Fibroblast of upper back skin (primary cell): ENCODE measurements at places on chromosomes 6 and 20.

- no peak for DNase-seq
Measured at GRCh38 chr6:6105472-6106036, 98.8 kb upstream of the NRN1 start.

DNA sequence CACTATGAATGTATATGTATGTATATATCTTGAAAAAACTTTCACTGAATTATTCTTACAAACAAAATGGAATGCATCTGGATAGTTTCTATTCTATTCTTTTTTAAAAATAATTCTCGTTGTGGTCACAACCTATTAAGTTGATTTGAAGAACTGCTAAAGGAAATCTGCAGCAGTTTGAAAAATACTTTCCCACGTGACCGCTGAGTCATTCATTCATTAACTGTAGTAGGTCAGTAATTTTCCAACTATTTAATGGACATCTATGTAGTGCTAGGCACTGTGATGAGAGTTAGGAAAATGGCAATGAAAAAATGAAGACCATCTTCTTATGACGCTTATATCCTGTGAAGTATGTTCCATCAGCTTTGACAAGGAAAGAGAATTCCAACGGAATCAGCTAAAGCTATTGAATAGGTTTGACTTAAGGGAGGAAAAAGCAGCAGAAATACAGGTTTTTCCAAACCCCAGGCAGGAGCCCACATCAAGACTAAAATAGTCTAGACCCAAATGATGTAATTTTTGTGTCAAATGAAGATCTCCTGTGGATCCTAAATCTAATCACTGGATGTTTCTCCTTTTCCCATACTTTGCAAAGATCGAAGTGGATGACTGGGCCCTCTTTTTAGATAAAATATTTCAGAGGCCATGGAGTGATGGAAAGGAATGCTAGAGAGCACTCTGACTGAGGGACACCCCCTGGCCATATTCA, 4.1 kb upstream of the EFHC1 start:
- no peak for DNase-seq

DNA sequence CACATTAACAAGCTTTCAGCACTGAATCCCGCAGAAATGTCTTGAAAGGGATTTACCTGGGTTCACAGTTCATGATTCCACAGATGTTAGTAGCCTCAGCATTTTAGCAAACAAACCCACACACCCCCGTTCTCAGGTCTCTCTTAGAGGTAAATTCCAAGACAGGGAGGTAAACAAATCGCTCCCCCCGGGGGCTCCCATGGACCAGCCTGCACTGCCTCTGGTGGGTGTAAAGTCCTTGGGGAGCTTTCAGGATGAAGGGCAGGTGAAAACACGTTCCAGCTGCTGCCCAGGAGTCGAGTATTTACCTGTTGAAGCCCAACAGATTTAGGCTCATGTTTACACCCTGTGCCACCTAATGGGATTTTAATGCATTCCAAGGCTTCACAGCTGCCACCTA, 187.0 kb upstream of the FOXQ1 start:
- DNase-seq, result no peak

DNA sequence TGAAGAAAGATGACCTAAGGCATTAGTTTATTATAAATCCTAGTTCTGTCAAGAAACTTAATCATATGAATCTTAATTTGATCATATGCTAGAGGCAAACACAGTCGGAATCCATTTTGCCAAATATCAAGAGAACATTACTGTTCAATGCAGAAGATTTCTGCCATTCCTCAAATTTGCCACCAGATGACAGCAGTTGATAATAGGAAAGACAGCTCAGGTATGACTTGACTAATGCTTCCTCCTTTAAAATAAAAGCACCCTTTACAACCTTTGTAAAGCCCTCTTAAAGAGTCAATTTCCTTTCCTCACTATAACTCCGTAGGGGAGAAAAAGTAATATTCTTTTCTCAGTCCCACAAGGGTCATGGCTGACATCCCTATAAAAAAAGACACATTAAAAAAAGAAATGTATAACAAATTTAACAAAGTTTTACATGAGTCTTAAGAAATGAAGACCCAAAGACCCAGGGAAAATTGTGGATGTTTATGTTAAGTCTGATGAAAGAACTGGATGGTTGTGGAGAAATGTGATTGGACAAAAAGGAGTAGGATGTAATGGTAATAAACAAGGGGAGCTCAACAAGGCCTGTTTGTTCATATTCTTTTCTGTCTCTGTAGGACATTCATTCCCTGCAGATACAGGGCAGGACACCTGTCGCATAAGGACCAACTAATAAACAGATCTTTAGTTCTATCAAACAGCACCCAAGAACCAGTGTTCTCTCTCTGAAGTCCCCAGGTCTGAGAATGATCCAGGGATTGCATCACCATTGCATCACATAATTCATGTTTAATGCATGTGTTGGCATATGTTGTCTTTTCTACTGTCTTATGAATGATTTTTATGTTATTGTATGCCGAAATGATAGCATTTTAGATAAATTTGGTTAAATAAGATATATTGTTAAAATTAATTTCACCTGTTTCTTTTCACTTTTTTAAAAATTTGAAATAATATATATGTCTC, 23.0 kb upstream of the IL17A start:
- DNase-seq, result peak; percentile 31

- no peak for DNase-seq
Measured at GRCh38 chr6:6969761-6970223, 138.0 kb upstream of the RREB1 start.

DNA sequence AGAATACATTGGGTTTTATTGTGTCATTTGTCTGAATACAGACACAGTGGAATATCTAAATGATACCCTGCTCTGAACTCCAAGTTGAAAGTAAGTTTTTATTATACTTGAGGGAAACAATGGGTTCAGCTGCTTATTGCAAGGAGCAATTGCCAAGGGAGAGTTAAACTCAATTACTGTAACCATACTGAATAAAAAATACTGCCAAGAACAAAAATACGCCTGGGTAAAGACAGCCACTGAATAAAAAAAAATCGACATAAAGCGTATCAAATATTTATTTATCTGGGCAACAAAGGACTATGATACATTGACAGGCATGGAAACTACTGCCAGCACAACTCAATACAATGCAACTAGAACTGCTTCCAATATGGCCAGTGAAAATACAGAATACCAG, 18.1 kb downstream of the TFAP2A start:
- no peak for DNase-seq

DNA sequence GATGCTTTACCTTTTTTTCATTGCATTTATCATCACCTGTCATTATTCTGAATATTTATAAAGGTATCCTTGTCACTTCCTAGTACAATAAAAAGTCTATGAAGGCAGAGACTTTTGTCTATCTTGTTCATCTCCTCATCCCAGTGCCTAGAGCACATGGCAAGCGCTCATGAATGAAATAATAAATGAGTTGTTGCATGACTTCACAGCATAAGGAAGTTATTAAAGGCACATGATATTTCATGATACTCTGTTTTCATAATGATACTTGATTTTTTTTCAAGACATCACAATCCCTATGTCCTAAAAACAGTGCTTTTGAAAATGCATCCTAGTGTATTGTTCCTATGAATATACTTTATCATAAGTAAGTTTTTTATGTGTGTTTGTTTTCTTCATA, 310.6 kb upstream of the RSPO3 start:
- DNase-seq, result peak; percentile 22

DNA sequence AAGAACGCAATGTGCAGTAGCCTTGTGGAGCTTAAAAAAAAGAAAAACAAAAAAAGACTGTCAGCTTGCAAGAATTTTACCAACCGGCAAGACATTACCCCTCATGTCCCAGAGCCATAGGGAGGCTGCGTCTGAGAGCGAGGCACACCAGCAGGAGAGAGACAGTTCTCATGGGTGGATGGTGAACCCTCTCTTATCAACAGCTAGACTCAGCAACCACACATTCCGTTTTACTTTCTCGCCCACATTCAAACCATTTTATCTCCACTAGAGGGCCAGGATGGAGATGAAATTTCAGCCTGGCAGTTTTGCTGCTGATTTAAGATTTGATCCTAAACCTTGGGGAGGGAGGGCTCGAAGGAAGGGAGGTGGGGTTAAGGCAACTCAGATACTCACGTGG, 247.0 kb downstream of the ATXN1 start:
- peak; percentile 58 for DNase-seq

DNA sequence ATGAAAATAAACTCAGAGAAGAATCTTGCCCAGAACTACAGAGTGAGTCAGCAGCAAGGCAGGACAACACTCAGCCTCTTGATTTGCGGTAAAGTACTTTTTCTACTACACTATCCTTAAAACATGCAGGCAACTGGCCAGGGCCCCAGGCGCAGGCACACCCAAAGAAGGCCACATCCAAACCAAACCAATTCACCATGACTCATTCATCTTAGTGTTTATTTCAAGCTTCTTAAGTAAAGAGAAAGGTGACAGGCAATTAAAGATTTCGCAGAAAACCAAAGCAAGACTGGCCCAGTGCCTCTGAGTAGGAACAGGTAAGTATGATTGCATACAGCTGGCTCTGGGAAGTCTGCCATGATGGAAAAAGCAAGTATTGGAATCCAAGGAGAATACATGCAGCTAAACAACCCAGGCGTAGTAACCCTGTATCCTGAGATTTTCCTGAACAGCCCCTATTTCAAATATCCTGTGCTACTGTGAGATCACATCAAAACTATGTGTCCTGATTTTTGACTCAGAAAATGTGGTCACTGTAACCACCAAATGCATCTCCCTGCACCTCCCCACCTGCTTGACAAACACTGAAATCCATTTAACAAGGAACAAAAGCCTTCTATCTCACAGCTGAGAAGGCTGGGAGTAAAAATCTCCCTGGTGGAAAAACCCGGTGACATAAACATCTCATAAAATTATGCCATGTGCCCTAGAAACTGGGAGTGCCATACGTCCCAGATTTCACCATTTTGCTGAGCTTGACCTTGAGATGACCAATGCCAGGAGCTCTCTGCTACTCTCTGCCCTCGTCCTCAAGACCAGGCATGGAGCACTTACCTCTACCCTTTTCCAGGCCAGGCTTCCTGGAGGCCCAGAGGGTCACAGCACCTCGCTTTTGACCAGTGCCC, 12.4 kb downstream of the WFDC3 start:
- peak; percentile 99 for DNase-seq

GRCh38 chr6:53306819-53307347, 41.9 kb downstream of the ELOVL5 start:
- DNase-seq, result peak; percentile 36

- no peak for DNase-seq
Measured at GRCh38 chr6:13009031-13009430, 292.5 kb downstream of the PHACTR1 start.

DNA sequence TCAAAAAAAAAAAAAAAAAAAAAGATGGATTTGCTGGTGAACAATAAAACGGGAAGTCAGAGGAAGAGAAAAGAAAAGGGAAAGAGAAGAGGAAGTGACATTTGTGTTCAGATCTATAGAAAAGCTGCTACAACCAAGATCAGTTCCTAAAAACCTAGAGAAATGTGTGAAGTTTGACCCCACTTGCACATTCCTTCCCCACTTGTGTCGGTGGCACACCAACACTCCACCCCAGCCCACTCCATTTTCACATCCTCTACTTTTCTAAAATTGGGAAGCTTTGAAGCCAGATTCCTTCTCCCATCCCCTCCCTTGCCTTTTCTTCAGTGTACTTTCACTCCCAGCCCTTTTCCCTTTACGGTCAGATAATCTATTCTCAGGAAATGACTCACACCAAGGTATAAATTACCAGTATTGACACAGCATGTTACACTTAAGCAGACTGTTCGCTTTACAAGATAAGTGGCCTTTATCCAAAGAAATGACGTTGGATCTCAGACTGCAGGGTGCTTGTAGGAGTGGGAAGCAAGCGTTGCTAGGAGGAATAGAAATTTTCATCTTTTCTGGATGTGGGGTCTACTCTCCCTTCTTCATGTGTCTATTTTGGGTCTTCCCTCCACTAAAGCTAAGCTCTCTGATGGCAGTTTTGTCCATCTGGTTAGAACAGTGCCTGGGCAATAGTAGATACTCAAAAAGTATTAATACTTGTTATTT, 92.5 kb upstream of the ADGRF1 start:
- DNase-seq, result peak; percentile 96

GRCh38 chr20:3744806-3745685, 12.6 kb downstream of the HSPA12B start:
- DNase-seq, result no peak

- no peak for DNase-seq
Measured at GRCh38 chr6:18763086-18763485, 375.9 kb downstream of the RNF144B start.

- no peak for DNase-seq
Measured at GRCh38 chr6:34207695-34208443, 28.8 kb upstream of the HMGA1 start.

GRCh38 chr6:38326837-38327236, 312.9 kb downstream of the BTBD9 start:
- DNase-seq, result no peak

DNA sequence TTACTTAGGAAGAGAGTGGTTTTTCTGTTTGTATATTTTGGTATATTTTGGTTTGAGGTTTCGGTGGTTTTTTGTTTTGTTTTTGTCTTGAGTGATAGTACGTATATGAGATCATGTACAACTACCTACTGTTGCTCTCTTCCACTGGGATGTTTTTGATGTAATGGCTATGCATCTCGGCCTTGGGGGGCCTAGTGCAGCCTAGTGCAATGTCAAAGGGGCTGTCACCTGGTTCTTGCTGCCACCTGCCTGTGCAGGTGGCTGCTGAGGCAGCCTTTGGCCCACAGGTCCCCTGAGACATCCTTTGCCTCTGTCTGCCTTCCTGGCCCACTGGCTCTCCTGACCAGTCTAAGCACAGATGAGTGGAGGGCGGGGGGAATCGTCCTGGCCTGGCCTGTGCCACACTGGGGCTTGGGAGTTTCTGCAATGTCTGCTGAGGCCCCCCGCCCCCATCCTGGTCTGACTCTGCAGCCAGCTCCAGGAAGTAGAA, 546.6 kb downstream of the CD83 start:
- no peak for DNase-seq

- DNase-seq, result no peak
Measured at GRCh38 chr6:136920671-136921380, 1.3 kb upstream of the SLC35D3 start.

DNA sequence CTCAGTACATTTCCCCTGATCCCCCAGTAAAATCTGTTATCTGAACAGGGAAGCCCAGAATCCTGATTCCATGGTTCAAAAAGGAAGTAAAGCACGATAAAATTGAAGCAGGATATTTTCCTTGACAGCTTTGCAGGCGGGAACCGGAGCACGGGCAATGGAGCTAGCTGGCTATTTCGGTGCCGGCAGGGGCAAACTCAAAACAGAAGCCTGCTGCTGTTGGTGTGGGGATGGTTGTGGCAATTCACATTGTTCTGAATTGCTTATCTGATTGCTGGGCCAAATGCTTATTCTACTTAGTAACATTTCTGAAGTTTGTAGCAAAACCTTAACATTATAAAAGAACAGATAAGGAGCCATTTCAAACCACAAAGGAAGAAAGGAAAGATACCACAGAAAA, 172.4 kb downstream of the MMS22L start:
- no peak for DNase-seq

GRCh38 chr6:138455746-138456400, 43.4 kb downstream of the NHSL1 start:
- peak; percentile 61 for DNase-seq

DNA sequence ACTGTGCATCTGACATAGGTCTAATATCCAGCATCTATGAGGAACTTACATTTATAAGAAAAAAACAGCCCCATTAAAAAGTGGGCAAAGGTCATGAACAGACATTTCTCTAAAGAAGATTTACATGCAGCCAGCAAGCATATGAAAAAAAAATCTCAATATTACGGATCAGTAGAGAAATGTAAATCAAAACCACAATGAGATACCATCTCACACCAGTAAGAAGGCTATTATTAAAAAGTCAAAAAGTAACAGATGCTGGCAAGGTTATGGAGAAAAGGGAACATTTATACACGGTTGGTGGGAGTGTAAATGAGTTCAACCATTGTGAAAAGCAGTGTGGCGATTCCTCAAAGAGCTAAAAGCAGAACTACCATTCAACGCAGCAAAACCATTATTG, 13.1 kb downstream of the METTL24 start:
- DNase-seq, result no peak

- no peak for DNase-seq
Measured at GRCh38 chr20:51440589-51440988, 101.9 kb downstream of the NFATC2 start.
